ENCODE measurements at places on chromosomes 12 and 14.

DNA sequence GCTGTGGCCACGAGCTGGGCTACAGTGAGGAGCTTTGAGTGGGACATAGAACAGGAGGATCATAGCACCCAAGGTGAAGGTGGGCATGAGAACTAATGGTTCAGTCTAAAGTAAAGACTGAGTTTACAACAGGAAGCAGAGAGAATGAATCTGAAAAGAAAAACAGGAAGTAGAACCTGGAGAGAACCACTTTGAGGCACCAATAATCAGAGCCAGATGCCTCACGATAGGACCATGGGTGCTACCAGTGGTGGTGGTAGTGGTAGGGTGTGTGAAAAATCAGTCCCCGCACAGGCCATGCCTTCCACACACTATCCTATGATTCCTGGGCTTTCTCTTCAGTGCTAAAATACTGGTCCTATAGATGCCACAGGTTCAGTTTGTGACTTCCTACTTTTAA lies 293.6 kb downstream of the AKAP6 start:
- DNase-seq = no peak

DNA sequence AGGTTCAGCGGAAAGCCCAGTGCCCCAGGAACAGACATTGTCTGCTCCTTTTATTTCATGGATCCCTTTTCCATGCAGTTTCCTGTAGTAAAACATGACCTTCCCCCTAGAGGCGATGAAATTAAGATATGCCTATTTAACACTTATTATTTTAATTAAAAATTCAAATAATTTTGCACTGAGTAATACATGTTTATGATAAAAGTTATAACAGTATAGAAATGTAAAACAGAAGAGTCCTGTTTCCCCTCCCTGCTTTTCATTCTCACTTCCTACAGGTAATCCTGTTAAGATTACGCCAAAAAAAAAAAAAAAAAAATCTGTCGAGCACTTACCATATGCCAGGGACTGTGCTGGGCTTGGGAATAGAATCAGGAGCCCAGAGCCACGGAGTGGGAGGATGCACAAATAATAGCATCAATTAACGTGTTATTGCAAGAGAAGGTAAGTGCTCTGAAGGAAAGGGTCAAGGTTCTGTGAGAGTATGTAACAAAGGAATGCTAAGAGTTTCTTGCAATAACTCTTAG lies 830 bp upstream of the LPCAT3 start:
- DNase-seq = no peak

- DNase-seq = no peak
These were observed 16.2 kb downstream of the CCDC62 start for GRCh38 chr12:122790393-122791075.

GRCh38 chr14:55052269-55052930 lies 953 bp downstream of the MAPK1IP1L start:
- no peak for DNase-seq

GRCh38 chr12:49917166-49917787 lies 13.6 kb upstream of the FAIM2 start:
- no peak for DNase-seq

DNA sequence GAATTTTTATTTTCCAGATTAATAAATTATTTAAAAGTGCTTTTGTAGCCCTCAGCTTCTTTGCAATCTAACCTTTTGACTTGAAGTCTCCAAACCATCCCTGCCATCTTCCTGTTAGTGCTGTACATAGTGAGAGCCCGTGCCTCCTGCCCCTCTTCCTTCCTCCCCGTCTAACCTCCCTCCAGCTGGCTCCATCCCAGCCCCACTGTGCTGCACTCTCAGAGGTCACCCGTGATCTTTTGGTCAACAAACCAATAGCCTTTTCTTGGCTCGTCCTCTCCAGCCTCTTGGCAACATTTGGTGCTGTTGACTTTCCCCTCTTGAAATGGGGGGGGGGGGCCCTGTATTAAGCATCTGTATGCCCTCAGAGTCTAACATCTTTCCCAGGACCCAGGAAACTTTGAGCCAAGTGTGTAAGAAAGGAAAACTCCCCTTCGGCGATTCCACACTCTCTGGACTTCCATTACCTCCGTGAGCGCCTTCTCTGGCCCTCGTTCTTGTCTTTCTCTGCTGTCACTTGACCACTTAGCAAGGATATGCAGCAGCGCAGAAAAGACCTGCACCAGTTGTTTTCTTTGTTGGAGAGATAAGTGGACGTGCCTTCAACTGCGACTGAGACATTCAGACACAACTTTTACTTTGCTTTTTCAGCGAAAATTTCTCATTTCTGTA lies 44.1 kb downstream of the FBXW8 start:
- DNase-seq = no peak

- no peak for DNase-seq
These were observed 6.0 kb upstream of the MYF6 start for GRCh38 chr12:80701388-80701787.

GRCh38 chr14:79613625-79614024 lies 597.7 kb downstream of the DIO2 start:
- DNase-seq = no peak

- DNase-seq = no peak
These were observed 173.6 kb upstream of the ALG10B start for GRCh38 chr12:38142974-38143373.

GRCh38 chr12:130017591-130018449 lies 114.0 kb upstream of the TMEM132D start:
- no peak for DNase-seq

GRCh38 chr12:115572440-115572839 lies 705.1 kb downstream of the MED13L start:
- no peak for DNase-seq

DNA sequence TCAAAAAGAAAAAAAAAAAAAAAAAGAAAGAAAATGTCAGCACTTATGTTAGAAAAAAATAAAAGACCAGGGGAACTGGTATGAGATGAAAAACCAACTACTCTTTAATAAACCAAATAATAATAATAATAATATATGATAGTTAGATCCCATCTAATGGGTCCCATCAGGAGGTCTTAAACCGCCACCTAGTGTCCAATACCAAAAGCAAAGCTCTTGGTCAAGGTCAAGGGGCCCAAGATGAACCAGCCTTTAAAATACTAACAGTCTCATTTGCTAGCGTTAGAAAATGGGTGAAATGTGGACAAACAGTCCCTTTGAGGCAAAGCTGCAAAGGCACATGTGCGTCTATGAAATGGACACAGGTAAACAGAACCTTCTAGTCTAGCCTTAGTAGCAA lies 12.3 kb downstream of the BRAP start:
- peak; percentile 37 for DNase-seq

DNA sequence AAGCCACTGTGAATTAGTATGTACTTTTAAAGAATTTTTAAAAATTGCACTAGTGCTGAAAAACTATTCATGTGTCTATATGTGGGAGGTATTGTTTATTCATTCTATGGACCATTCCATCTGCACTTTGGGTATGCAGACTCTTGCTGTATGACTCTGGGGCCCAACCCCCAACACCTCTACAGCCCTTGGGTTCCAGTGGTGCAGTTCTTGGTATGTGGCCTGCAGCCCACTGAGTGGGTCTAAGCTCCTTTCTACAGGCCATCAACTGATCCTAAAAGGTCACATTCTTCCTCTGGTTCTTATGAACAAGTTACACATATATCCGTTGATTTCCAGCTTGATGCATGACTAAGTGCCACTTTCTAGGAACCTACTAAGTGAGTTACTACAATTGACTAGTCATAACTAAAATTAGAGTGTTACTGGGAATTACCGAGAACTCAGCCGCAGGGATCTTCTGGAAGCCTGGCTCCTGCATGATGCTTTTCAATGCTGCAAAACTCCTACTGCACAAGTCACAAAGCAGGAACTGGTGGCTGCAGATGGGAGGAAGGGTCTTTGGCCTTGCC lies 62.4 kb upstream of the MED13L start:
- no peak for DNase-seq

- DNase-seq = no peak
These were observed 122.0 kb downstream of the AACS start for GRCh38 chr12:125187148-125187745.
